ENCODE measurements at places on chromosomes 11 and 22. TPM values are rescaled to one million over a fixed set of nuclear protein-coding genes. Genes with fewer than 3 reads are reported as not detected.

ABCC8 gene
- polyA plus RNA-seq, result 5.2 TPM

SLC22A8 gene
- 0.22 TPM for polyA plus RNA-seq

PRMT3 gene
- polyA plus RNA-seq, result 18.0 TPM

MUC2 gene
- polyA plus RNA-seq, result 0.03 TPM

FAM227A gene
- 5.5 TPM for polyA plus RNA-seq

C11orf21 gene
- 2.0 TPM for polyA plus RNA-seq

GRCh38 chr11:86519064-86519911 is 144.6 kb downstream of the CCDC81 start:
- DNase-seq, result peak; percentile 61

- no peak for DNase-seq
These were observed 4.9 kb upstream of the PTS start for GRCh38 chr11:112221274-112221835.

- DNase-seq, result no peak
These were observed at the start of gene RBMXL2 for GRCh38 chr11:7088921-7089320. Gene RBMXL2, plus strand, starts transcription at chr11:7088998. Its CDS starts 123 bp downstream, at chr11:7089121.

GRCh38 chr11:69049490-69049867 is 747 bp downstream of the TPCN2 start:
- DNase-seq, result no peak

DNA sequence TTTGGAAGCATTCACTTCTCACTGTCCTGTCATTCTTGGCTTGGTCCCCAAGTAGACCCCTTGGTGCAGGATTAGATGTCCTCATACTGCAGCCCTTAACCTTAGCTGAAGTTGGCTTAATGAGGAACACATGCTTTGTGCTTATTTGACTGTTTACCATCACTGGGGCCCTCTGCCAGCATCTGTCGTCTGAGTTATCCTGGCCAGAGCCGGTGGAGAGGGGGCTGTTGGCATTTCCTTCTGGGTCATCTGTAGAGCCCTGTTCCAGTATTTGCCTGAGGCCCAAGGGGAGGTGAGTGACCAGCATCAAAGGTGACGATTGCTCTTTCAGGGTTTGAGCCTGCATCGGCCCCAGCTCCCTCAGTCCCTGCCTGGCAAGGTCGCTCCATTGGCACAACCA is 126.4 kb upstream of the RASSF10 start:
- no peak for DNase-seq

DNA sequence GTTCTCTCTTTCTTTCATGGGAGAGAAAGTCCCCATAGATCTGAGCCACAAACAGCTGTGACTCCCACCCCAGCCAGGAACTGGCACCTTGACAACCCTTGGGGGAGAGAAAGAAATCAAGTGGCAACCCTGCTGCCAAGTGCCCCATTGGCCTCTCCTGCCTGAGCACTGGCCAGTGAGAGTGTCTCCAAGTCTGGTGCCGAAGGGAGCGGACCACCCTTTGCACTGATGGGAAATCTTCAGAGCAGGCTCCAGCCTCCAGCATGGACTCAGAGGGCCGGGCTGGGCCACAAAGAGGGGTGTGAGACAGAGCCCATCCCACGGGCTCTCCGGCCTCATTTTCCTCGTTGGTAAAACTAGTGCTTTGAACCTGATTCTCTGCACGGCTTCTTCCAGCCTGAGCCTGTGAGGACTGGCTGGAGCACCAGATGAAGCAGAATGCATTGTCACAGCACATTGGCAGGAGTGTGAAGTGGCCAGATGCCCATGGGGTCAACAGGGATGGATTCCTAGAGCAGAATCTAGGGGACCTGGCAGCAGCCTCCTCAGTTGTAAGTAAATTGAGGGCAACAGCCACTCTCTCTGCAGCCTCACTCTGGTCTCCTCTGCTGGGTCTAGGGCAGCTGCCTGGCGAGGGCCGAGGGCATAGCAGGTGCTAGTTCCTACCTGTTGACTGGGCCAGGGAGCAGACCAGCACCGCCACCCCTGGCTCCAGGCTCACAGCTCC is 81.4 kb downstream of the TRIM29 start:
- DNase-seq, result no peak

- DNase-seq, result no peak
These were observed 510.7 kb downstream of the CNTN5 start for GRCh38 chr11:99531468-99531867.

GRCh38 chr11:113351480-113351879 is 36.1 kb upstream of the ANKK1 start:
- no peak for DNase-seq

GRCh38 chr11:2788168-2789071 is 88.6 kb upstream of the KCNQ1OT1 start:
- DNase-seq, result no peak

- DNase-seq, result no peak
These were observed 504 bp downstream of the CFL1 start for GRCh38 chr11:65857500-65857852.

GRCh38 chr11:40998920-40999319 is 460.5 kb downstream of the LRRC4C start:
- DNase-seq, result no peak

GRCh38 chr11:115458877-115459276 is 45.3 kb downstream of the CADM1 start:
- no peak for DNase-seq

GRCh38 chr11:18171377-18172000 is 1.1 kb upstream of the MRGPRX4 start:
- no peak for DNase-seq

- DNase-seq, result no peak
These were observed 123.7 kb downstream of the MIAT start for GRCh38 chr22:26781062-26781461.

- DNase-seq, result no peak
These were observed 70.8 kb downstream of the KCNQ1 start for GRCh38 chr11:2515401-2516275.

DNA sequence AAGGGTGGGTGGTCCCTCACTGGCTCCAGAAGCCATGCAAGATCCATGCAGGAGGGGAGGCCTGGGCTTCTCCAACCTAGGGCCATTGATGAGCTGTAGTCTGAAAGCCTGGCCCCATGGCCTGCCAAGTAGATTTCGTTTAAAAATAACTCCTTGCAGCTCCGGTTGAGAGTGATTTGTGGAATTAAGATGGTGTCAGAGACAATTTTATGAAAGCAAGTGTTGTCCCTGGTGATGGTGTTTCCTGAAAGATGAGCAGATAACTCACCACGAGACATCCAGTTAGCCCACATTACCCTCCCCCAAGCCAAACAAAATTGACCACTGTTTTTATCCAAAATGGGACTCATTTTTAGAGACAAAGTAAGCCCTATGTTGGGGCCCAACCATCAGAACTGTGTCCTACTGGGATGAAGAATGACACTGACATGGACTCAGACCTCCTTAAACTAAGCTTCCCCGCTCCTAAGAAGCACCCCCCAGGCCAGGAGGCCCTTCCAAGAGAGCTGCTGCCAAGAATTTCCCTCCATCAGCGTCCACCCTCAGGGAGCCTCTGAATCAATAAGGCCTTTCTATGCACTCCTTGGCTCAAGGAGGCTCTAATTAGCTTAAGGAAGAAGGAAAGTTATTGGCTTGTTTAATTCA is 174.2 kb upstream of the NCAM1 start:
- no peak for DNase-seq

All from right lung (tissue), 10 donors.